ENCODE measurements at places on chromosomes 3 and 15.

GRCh38 chr3:99111235-99111634, 209.7 kb upstream of the DCBLD2 start:
- H3K27ac ChIP-seq, result no peak overlapping the region
- H3K4me3 ChIP-seq, result no peak overlapping the region
- no peaks in the 10 kb centered on the region for H3K27me3 ChIP-seq
- no peaks in the 10 kb centered on the region for H3K4me1 ChIP-seq
- no peak for DNase-seq
- no peaks in the 10 kb centered on the region for H3K36me3 ChIP-seq

DNA sequence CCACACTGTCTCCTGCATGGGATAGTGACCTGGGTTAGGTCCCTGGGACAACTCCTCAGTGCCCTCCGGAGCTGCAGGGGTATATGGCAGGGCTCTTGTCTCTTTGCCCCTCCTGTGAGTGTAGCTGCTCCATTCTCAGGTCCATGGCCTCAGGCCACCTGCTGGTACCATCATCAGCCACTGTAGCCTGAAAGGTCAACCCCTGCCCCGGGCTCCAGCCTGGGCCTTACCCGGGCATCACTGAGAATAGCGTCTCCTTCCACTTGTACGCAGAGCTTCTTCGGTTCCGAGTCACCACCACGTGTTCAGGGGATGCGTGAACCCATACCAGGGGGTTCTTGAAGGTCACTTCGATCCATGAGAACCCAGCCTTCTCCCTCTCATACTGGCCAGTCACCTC, 13.8 kb downstream of the ITIH4 start:
- no peaks in the 10 kb centered on the region for H3K4me1 ChIP-seq
- no peak for DNase-seq
- H3K27ac ChIP-seq, result no peak overlapping the region
- H3K27me3 ChIP-seq, result no peaks in the 10 kb centered on the region

DNA sequence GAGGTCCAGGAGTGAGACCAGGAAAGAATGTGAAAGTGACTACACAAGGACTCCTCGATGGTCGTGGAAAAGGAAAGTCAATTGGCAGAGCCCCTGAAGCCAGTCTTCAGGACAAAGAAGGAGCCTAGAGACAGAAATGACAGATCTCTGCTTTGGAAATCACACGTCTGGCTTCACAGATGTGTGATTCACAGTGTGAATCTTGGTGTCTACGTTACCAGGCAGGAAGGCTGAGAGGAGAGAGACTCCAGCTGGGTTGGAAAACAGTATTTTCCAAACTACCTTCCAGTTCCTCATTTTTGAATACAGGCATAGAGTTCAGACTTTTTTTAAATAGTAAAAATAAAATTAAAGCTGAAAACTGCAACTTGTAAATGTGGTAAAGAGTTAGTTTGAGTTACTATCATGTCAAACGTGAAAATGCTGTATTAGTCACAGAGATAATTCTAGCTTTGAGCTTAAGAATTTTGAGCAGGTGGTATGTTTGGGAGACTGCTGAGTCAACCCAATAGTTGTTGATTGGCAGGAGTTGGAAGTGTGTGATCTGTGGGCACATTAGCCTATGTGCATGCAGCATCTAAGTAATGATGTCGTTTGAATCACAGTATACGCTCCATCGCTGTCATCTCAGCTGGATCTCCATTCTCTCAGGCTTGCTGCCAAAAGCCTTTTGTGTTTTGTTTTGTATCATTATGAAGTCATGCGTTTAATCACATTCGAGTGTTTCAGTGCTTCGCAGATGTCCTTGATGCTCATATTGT, 6.0 kb downstream of the CCR2 start:
- H3K36me3 ChIP-seq, result peaks cover 16% of the 10 kb centered on the region
- H3K4me3 ChIP-seq, result peak overlapping the region; percentile 68
- peak overlapping the region; percentile 92 for H3K27ac ChIP-seq
- no peaks in the 10 kb centered on the region for H3K27me3 ChIP-seq
- peaks cover 50% of the 10 kb centered on the region for H3K4me1 ChIP-seq
- no peak for DNase-seq

GRCh38 chr3:133937061-133937686, 41.5 kb upstream of the RAB6B start:
- no peak for DNase-seq
- no peaks in the 10 kb centered on the region for H3K36me3 ChIP-seq
- peaks cover 23% of the 10 kb centered on the region for H3K27me3 ChIP-seq
- no peak overlapping the region for H3K27ac ChIP-seq
- no peaks in the 10 kb centered on the region for H3K4me1 ChIP-seq

- H3K4me3 ChIP-seq, result peak overlapping the region; percentile 92
- peaks cover 10% of the 10 kb centered on the region for H3K27me3 ChIP-seq
- peaks cover 29% of the 10 kb centered on the region for H3K4me1 ChIP-seq
- H3K27ac ChIP-seq, result peak overlapping the region; percentile 94
Observed at GRCh38 chr3:100709842-100710260, 557 bp downstream of the TFG start.

GRCh38 chr3:182436547-182436946, 356.8 kb upstream of the ATP11B start:
- no peaks in the 10 kb centered on the region for H3K36me3 ChIP-seq
- H3K27ac ChIP-seq, result no peak overlapping the region

- no peaks in the 10 kb centered on the region for H3K27me3 ChIP-seq
- H3K36me3 ChIP-seq, result peaks cover 3% of the 10 kb centered on the region
- H3K27ac ChIP-seq, result peak overlapping the region; percentile 100
- no peak for DNase-seq
Observed at GRCh38 chr3:160402221-160403027, 3.0 kb downstream of the SMC4 start.

- H3K36me3 ChIP-seq, result no peaks in the 10 kb centered on the region
- no peak overlapping the region for H3K27ac ChIP-seq
- H3K4me1 ChIP-seq, result peaks cover 6% of the 10 kb centered on the region
- no peaks in the 10 kb centered on the region for H3K27me3 ChIP-seq
- DNase-seq, result no peak
Observed at GRCh38 chr3:184355261-184356040, 6.0 kb downstream of the CLCN2 start.

DNA sequence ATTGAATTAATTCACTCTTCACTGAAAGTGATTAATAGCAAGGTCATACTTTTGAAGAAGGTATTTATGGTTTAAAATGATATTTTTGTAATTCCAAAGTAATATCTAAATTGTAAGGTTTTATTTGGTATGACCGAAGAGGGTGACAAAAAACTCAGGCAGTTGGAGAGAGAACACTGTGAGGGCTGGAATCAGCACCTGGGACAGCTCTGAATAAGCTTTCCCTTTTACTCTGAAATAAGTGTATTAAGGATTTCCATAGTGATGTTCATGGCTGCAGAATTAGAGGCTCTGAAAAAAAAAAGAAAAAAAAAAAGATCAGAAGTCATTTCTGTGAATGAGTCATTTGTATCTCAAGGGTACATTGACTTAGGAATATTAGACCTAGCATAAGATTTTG, 299.5 kb downstream of the IL5RA start:
- no peaks in the 10 kb centered on the region for H3K4me1 ChIP-seq
- H3K36me3 ChIP-seq, result peaks cover 2% of the 10 kb centered on the region
- peaks cover 54% of the 10 kb centered on the region for H3K27me3 ChIP-seq
- H3K4me3 ChIP-seq, result no peak overlapping the region
- DNase-seq, result no peak

DNA sequence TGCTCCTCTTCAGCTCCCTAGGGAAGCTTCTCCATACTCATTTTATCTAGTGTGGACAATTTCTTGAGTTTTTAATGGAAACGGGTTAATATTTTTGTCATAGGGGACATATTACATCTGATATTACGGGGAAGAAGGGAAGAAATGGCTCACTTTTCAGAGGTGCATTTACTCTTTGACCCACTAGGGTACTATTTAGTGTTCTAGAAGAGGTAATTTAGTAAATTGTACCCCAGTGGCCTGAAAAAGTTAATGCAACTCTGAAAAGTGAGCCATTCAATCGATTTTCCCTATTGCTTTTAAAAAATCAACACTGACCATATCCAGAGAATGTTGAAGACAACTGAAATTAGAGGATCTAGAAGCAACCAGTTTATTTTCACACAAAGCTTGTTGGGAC, 71.2 kb downstream of the MAP2K5 start:
- H3K36me3 ChIP-seq, result peaks cover 6% of the 10 kb centered on the region
- no peak overlapping the region for H3K4me3 ChIP-seq
- no peak overlapping the region for H3K27ac ChIP-seq
- H3K4me1 ChIP-seq, result peaks cover 2% of the 10 kb centered on the region
- no peaks in the 10 kb centered on the region for H3K27me3 ChIP-seq
- DNase-seq, result no peak

DNA sequence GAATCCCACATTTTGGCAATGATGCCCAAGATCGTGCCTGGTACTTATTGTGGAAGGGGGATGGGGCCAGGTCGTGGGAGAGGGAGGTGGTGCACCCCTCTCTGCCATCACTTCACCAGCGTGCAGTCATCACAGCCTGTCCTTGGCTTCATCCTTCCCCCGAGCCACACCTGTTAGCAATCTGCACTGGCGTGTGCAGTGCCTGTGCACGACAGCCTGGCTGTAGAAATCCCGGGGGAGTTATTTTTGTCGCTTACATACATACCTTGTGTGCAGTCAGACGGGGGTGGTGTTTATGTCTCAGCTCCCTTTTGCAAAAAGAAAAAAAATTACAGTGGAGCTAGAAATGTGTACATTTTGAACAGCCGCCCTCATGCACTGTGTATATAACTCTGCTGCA, 216.0 kb downstream of the TLE3 start:
- no peak overlapping the region for H3K27ac ChIP-seq
- peaks cover 12% of the 10 kb centered on the region for H3K27me3 ChIP-seq
- no peak overlapping the region for H3K4me3 ChIP-seq
- DNase-seq, result no peak
- no peaks in the 10 kb centered on the region for H3K36me3 ChIP-seq
- no peaks in the 10 kb centered on the region for H3K4me1 ChIP-seq

DNA sequence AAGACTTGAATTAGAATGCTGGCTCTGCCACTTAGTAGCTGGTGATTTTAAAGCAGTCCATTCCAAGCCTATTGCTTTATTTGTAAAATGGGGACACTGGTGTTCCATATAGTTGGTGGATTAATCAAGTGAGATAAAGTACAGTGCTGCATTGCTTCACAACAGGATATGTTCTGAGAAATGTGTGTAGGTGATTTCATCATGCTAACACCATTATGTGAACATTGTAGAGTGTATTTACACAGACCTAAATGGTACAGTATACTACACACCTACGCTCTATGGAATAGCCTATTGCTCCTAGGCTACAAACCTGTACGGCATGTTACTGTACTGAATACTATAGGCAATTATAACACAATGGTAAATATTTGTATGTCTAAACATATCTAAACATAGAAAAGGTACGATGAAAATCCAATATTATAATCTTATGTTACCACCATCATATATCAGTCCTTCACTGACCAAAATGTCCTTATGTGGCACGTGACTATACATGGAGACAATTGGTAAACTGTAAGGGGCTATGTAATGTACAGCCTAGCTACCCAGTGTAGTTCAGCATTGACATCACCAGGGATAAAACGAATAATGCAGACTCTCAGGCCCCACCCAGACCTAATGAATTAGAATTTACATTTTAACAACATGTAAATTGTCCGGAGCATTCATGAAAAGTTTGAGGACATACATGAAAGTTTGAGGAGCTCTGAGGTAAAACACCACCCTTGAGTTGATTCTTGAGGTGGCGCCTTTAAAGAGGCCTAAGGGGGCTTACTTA, 121.4 kb upstream of the BFSP2 start:
- peaks cover 24% of the 10 kb centered on the region for H3K27me3 ChIP-seq
- DNase-seq, result no peak
- no peaks in the 10 kb centered on the region for H3K4me1 ChIP-seq
- no peaks in the 10 kb centered on the region for H3K36me3 ChIP-seq

DNA sequence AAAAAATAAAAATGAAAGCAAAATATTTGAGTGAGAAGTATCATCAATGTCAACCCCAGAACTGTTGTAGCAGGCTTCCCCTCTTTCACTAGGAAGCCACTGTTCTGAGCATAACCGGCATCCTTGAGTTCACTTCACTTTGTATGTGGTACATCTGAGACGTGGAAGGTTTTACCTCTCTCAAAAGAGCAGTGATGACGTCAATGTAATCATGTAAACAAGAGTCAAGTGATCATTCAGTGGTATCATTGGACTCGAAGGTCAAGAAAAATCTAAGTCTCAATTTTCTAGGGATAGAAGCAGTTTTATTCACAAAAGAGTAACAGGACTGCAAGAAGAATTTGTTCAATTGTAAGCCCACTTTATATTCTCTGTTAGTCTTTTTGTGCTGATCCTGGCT, 339.8 kb upstream of the THRB start:
- no peak overlapping the region for H3K27ac ChIP-seq
- H3K4me3 ChIP-seq, result no peak overlapping the region
- H3K27me3 ChIP-seq, result peaks cover 11% of the 10 kb centered on the region
- H3K4me1 ChIP-seq, result no peaks in the 10 kb centered on the region
- DNase-seq, result no peak

DNA sequence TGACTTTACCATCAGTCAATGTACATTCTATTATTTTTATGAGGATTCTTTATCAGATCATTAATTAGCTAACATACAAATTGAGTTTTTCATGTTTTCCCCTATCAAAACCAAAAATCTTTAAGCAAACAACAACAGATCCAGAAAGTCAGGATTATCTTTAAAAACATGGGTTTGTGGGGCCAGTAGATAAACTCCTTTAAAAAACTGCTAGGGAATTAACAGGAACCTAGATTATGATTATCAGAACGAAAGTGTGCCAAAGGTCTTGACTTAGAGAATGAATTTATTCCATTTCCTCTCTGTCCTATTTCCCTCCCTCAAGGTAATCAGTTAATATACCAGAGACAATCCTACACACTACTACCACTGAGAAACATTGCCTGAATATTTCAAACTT, 13.2 kb upstream of the CCDC13 start:
- peaks cover 3% of the 10 kb centered on the region for H3K36me3 ChIP-seq
- no peak overlapping the region for H3K27ac ChIP-seq
- no peak overlapping the region for H3K4me3 ChIP-seq

DNA sequence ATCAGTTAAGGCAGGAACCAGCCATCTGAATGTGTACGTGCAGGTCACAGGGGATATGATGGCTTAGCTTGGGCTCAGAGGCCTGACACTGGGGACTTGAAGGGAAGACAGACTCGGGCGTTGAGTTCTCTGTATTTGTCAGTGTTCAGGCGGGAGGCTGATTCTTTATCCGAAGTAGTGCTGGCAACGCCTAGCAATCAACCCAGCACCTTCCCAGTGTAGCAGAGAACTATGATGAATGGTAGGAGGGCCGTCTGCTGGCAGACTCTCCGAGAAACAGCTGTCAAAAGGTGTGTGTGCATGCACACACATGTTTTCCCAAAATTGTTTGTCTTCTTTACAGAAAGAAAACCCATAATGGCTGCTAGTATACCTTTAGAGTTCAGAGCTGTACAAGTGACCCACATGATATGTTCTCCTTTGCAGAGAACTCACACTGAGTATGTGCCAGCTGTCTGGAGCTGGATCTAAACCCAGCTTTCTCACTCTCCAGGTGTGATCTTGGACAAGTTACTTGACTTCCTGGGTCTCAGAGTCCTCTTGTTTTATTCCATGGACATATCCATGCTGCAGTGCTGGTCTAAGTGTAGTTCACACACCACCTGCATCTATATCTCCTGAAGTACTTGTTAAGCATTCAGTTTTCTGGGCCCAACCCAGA, 74.5 kb upstream of the LARS2 start:
- H3K4me3 ChIP-seq, result no peak overlapping the region
- no peak overlapping the region for H3K27ac ChIP-seq
- H3K4me1 ChIP-seq, result peaks cover 3% of the 10 kb centered on the region
- H3K36me3 ChIP-seq, result no peaks in the 10 kb centered on the region
- no peak for DNase-seq
